ENCODE measurements at places on chromosomes 1 and 21.

DNA sequence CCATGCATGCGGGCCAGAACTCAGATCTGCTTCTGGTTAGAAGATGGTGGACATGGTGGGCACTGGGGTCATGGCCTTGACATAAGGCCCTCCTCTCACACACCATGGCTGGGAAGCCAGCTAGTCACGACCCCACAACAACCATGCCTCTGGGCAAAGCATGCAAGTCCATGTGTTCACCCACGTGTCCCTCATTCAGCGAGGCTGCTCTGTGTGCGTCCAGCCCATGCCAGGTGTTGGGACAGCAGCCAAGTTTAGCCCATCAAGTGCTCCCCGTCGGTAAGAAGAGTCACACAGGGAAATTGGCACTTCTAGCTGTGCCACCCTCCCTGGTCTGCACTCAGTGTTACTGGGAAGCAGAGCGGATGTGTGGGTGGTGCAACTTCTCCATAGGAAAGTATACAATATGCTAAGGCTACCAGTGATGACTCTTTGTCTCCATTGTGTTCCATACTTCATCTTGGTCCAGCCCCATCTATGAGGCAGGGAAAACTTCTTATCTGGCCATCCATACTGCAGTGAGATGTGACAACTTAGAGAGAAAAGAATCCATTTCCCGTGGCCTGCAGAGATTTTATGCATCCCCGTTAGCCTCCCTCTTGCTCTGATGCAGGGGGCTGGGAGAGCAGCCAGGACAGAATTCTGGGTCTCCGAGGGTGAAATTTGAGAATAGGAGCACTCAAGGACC lies 198.0 kb downstream of the GRIK3 start:
- H3K27ac ChIP-seq: no peak overlapping the region
- no peaks in the 10 kb centered on the region for H3K36me3 ChIP-seq
- H3K4me3 ChIP-seq: no peak overlapping the region
- H3K27me3 ChIP-seq: peaks cover 56% of the 10 kb centered on the region
- no peaks in the 10 kb centered on the region for H3K4me1 ChIP-seq

DNA sequence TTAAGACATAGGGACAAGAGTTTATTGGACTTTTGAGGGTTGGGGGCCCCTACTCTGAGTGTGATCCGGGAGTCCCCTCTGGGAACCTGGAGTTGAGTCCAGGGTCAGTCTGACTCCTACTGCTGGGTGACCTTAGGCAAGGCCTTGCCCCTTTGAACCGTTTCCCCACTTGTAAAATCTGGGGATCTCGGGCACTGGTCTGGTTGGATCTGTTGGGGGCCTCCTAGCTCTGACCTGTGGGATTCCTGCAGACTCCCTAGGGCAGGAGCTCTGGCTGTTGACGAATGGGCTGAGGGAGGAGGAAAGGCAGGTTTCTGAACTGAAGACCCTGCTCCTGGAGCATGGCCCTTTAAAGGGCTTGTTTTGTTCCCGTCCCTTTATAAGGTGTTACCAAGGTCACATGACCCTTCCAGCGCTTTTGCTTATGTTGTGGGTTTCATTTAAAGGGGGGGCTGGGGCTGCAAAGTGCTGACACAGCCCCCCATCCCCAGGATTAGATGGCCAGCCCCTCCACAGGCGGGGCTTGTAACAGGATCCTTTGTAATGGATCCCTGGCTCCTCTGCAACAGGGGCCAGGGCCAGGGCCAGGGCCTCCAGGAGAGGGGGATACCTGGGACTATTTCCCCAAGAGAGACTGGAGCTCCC lies 50.7 kb downstream of the YARS1 start:
- peaks cover 14% of the 10 kb centered on the region for H3K36me3 ChIP-seq
- H3K4me1 ChIP-seq: peaks cover 2% of the 10 kb centered on the region
- H3K4me3 ChIP-seq: no peak overlapping the region
- DNase-seq: no peak
- H3K27me3 ChIP-seq: no peaks in the 10 kb centered on the region

GRCh38 chr1:77188770-77189169 lies 30.5 kb downstream of the PIGK start:
- DNase-seq: no peak
- H3K27ac ChIP-seq: no peak overlapping the region
- H3K4me1 ChIP-seq: no peaks in the 10 kb centered on the region
- H3K36me3 ChIP-seq: peaks cover 25% of the 10 kb centered on the region
- H3K27me3 ChIP-seq: no peaks in the 10 kb centered on the region

GRCh38 chr21:45293220-45293725 lies 5.6 kb upstream of the POFUT2 start:
- no peak overlapping the region for H3K27ac ChIP-seq
- no peaks in the 10 kb centered on the region for H3K36me3 ChIP-seq
- H3K27me3 ChIP-seq: no peaks in the 10 kb centered on the region
- H3K4me3 ChIP-seq: no peak overlapping the region
- H3K4me1 ChIP-seq: peaks cover 18% of the 10 kb centered on the region
- DNase-seq: no peak

GRCh38 chr1:8184301-8184700 lies 133.6 kb upstream of the SLC45A1 start:
- H3K36me3 ChIP-seq: no peaks in the 10 kb centered on the region
- H3K27me3 ChIP-seq: no peaks in the 10 kb centered on the region
- no peak overlapping the region for H3K4me3 ChIP-seq
- H3K4me1 ChIP-seq: no peaks in the 10 kb centered on the region
- no peak for DNase-seq

DNA sequence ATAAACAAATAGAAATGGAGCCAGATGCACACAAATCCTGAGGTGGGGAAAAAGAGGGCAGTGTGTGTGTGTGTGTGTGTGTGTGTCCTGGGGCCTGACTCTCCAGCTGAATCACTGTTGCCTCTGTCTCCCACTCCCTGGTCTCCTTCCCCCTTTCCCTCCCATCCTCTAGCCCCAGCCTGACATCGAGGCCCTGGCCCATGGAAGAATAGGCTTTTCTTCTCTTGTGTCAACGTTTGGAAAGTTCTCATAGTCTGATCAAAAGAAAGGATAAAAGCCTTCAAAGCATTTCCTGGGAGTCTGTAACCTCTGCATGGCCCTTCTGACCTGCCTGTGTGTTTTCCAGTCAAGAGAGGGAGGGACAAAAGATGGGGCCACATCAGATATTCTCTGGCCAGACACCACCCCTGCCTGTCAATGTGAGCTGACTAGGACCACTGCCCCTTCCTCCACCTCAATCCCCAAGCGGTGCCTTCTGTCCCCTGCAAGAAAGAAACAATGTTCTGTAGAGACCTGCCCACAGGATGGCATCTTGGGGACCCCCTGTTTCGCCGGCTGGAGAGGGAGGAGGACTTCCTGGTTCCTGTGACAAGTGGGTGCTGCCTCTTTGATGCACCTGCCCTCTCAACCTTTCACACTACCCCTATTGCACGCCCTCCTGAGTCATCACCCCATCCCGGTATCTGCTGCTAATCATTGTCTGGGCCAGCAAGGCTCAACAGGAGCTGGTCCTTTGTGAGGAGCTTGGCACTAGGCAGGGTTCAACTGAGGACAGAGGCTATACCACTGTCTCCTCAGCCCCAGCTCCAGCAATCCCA lies 16.2 kb downstream of the KCNJ10 start:
- H3K4me1 ChIP-seq: no peaks in the 10 kb centered on the region
- no peak overlapping the region for H3K27ac ChIP-seq
- no peak overlapping the region for H3K4me3 ChIP-seq
- no peaks in the 10 kb centered on the region for H3K27me3 ChIP-seq

DNA sequence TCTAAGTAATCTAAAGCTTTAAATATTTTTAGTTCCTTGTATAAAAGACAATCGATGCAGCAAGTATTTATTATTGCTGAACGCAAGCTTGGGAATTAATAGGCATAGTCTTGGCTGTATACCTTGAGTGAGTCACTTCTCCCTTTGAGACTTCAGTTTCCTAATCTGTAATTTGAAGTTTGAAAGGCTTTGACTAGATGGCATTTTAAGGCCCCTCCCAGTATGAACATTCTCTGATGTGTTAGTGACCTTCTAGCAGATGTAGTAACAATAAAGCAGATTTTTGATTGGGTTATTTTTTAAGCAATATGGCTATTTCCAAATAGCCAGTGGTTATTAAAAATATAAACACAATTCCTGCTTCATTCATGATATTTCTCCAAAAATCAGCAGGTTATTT lies 58.2 kb downstream of the DUSP10 start:
- no peaks in the 10 kb centered on the region for H3K27me3 ChIP-seq
- H3K36me3 ChIP-seq: no peaks in the 10 kb centered on the region
- H3K4me1 ChIP-seq: peaks cover 18% of the 10 kb centered on the region
- H3K27ac ChIP-seq: no peak overlapping the region
- DNase-seq: no peak

DNA sequence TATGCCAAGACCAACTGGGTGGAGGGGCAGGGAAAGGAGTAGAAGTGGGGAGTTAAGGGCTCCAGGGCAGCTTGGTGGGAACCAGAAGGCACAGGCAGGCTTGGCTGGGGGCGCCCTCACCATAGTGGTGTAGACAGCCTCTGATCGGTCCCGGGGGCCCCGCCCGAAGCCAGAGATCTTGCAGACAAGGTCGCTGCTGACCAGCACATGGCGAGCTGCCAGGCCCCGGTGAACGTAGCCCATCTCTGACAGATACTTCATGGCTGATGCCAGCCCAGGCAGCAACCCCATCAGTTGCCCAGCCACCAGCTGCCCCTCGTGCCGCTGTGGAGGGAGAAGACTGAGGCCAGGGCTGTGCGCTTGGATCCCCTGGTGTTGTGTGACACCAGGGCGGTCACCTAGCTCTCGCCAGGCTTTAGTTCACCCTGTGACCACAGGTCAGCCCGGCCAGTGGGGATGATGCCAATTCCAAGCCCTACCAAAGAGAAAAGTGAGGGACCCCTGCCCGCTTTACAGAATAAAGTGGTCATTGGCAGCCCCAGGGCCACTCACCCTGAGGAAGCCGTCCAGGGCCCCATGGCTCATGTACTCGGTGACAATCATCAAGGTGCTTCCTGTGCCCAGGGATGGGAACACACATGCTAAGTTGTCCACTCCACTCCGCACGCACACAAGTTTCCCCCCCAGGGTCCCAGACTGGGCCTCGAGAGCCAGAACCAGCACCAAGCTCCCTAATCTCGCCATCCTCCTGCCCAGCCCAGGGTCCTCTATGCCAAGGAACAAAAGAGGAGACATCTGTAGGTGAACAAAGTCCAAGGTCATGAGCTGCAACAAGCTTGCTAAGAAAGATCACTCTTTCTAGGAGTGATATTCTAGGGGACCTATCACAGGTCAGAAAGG lies 28.2 kb downstream of the CDCA8 start:
- H3K27ac ChIP-seq: no peak overlapping the region
- H3K4me3 ChIP-seq: no peak overlapping the region
- peaks cover under 1% of the 10 kb centered on the region for H3K27me3 ChIP-seq
- no peak for DNase-seq
- H3K4me1 ChIP-seq: peaks cover 3% of the 10 kb centered on the region

GRCh38 chr1:31699341-31699891 lies 4.4 kb downstream of the COL16A1 start:
- peaks cover under 1% of the 10 kb centered on the region for H3K4me1 ChIP-seq
- no peak overlapping the region for H3K4me3 ChIP-seq
- H3K27ac ChIP-seq: no peak overlapping the region
- H3K36me3 ChIP-seq: no peaks in the 10 kb centered on the region

DNA sequence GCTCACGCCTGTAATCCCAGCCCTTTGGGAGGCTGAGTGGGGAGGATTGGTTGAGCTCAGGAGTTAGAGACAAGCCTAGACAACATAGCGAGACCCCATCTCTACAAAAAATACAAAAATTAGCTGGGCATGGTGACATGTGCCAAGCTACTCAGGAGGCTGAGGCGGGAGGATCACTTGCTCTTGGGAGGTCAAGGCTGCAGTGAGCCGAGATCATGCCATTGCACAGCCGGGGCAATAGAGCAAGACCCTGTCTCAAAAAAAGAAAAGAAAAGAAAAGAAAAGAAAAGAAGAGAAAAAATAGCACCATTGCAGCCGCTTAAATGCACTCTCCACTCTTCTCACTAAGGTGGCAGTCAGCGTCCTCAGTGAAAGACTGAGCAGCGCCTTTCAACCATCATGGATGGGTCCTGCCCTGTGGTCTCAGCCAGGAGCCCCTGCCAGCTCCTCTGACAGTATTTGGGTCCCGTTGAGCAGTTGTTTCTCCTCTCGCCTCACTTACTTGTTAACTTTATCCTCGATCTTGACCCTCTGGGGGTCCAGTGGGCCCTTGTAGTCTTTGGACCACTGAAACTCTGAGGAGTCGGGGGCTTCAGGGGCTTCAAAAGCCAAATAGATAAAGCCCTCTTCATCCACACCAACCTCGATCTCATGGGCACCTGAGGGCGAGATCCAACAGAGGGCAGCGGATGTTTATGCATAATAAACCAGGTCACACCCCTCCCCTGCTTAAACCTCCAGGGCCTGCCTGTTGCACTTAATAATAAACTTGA lies 36.9 kb downstream of the MYOM3 start:
- no peak overlapping the region for H3K27ac ChIP-seq
- no peaks in the 10 kb centered on the region for H3K4me1 ChIP-seq
- DNase-seq: no peak
- no peak overlapping the region for H3K4me3 ChIP-seq
- H3K36me3 ChIP-seq: no peaks in the 10 kb centered on the region
- H3K27me3 ChIP-seq: peaks cover 6% of the 10 kb centered on the region

DNA sequence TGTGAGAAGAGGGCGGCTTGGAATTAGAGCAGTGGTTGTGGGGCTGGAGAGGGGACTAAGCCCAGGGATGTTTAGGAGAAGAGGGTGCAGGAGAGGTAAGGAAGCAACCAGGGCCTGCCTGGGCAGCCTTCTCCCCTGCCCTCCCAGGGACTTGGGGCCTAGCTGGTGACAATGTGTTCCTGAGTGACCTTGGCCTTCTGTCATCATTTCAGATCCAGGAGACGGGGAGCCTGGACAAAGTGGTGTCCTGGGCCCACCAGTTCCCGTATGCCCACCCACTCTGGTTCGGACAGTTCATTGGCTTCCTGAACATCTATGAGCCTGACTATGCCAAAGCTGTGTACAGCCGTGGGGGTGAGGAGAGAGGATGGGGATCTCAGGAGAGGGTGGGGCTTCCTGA lies 11.8 kb downstream of the CYP4B1 start:
- H3K36me3 ChIP-seq: no peaks in the 10 kb centered on the region
- H3K27me3 ChIP-seq: peaks cover 15% of the 10 kb centered on the region
- H3K27ac ChIP-seq: no peak overlapping the region
- no peaks in the 10 kb centered on the region for H3K4me1 ChIP-seq
- no peak for DNase-seq

GRCh38 chr1:218524526-218524925 lies 179.4 kb downstream of the TGFB2 start:
- H3K27me3 ChIP-seq: no peaks in the 10 kb centered on the region
- H3K4me3 ChIP-seq: no peak overlapping the region
- H3K36me3 ChIP-seq: no peaks in the 10 kb centered on the region

DNA sequence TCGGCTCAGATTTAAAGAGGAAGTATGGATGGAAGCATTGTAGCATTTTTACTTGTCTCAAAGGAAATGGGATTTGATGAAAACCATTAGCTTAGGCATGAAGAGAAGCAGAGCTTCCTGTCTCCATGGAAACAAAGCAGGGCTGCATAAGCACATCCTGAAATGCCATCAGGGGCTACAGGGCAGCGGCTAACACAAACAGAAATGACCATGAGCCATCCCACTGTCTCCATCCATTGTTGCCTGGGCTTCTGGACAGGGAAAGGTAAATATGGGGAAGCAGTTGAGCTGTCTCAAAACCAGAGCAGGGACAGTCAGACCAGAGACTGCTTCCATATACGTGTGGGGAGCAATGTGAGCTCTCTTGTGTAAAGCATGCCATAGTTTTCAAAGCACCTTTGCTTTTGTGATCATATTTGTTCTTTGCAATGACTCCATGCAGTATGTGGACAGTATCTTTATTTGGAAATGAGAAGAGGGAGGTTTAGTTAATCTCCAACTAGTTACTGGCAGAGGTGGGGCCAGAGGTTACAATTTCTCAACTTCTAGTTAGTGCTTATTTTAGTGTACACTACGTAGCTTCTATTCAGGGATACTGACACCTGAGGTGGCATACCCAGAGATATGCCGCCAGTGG lies 176.1 kb downstream of the CACNA1E start:
- DNase-seq: no peak
- H3K4me1 ChIP-seq: no peaks in the 10 kb centered on the region
- no peak overlapping the region for H3K27ac ChIP-seq
- no peak overlapping the region for H3K4me3 ChIP-seq
- no peaks in the 10 kb centered on the region for H3K36me3 ChIP-seq
